ENCODE measurements at places on chromosomes 5 and 9. TPM values are rescaled to one million over a fixed set of nuclear protein-coding genes. Genes with fewer than 3 reads are reported as not detected.

DNA sequence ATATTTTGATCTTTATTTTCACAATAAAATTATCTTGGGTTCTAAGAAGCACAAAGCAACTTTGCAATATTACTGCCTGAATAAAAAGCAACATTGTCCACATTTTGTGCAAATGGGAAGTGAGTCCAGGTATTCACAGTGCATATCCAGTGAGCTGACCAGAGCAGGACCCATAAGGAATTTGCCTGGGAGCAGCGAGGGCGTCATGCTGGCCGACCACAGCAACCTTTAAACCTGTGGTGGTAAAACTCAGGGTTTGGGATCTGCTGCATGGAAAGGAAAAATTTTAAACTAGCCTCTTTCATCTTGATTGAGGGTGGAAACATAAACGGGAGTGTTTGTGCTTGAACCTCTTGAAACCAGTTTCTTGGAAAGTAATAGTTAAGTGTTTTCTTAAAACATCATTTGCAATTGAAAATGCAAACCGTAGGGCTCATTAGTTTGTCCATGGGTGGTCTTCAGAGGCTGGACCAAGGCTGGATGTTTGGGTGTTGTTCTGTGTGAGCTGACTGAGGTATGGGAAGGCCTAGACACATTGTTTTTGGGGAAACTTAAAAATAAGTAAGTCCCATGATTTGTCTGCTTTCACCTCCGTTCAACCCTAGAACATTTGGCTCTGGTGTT, 85.0 kb upstream of the ANKH start:
- no peak for DNase-seq

- DNase-seq: no peak
These were observed 187.3 kb upstream of the TLE4 start for GRCh38 chr9:79384501-79384900.

Gene NEUROG1
- total RNA-seq: not detected

Gene TAF1L
- total RNA-seq: not detected

Gene SLC34A1
- total RNA-seq: not detected

All from fibroblast of villous mesenchyme (primary cell).